ENCODE measurements at places on chromosomes 11 and 22.
A peak's percentile ranks its signal among the peaks of the same experiment; 100 is the strongest.

DNA sequence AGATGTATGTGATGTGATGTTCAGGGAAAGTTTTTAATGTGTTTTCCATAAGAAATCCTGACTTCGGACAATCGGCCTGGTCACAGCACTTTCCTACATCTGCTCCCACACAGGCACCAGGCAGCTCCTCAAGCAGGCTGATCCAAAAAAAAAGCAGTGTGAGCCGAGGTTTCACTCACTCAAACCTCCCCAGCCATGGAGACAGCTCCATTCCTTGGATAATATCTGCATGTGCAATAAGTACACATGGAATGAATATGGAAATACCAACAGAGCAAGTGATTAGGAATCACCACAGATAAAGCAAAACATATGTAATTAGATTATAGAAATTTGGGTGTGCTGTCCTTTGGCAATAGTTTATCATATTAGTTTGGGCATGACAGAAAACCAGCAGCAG, 88.8 kb upstream of the API5 start:
- DNase-seq = no peak

DNA sequence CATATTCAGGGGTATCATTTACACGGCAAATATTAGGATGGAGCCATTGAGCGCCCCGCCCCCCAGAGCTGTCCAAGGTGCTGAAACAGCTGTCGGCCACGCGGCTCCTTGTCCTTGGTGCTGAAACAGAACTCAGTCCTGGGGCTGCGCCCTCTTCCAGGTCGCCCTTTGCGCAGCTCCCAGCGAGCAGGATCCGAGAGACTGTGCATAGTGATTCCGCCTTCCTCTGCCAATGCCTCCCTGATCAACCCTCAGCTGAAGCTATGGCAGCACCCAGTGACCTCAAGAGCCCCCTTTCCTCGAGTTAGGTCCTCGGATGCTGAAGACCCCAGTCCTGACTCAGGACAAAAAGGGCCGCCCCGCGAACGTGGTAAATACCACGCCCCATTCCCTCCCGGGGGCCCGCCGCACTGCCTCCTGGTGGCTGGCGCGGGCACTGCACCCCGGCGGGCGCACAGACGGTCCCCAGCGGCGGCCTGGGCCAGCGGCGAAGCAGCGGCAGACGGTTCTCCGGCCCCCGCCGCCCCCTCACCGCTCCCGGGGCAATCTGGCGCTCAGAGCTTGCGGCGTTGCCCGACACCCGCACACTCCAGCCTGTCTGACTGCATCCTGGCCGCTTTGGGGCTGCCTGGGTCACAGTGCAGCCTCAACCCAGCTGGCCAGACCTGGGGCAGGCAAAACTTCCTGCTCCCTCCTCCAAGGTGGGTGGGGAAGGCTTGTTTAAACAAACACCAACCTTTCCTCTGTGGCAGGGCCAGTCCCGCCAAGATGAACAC, 13.4 kb downstream of the SYT7 start:
- DNase-seq = peak; percentile 88

- no peak for DNase-seq
Measured at GRCh38 chr11:28951191-28951590, 843.0 kb downstream of the METTL15 start.

GRCh38 chr11:81993755-81994154, 739.9 kb downstream of the FAM181B start:
- no peak for DNase-seq

DNA sequence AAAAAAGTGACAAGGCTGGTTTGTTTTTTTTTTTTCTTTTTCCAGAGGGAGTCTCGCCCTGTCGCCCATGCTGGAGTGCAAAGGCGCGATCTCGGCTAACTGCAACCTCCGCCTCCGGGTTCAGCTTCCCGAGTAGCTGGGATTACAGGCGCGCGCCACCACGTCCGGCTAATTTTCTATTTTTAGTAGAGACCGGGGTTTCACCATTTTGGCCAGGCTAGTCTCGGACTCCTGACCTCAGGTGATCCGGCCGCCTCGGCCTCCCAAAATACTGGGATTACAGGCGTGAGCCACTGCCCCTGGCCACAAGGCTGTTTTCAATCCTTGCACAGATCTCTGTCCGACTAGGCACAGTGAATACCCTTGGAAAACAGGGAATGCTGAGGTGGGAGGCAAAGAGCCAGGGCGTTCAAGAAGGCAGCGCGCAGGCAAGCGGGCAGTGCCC, 566 bp downstream of the ATP6V1E1 start:
- no peak for DNase-seq

- DNase-seq = no peak
Measured at GRCh38 chr11:69953356-69953755, 124.8 kb upstream of the ANO1 start.

DNA sequence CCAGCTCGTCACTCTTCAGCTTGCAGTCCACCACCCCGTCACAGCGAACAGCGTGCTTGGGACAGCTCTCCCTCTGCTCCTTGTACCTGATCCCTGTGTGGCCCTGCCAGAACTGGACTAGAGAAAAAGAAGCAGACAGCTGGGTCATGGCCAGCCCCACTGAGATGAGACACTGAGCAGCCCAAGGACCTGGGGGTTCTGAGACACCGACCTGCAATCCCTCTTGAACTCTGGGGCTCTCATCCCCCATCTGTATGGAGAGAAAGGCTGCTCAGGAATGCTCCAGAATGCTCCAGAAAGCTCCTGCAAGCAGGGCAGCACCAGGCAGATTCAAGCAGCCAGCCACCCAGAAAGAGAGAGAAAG, 14.8 kb downstream of the TMPRSS13 start:
- no peak for DNase-seq

All from common myeloid progenitor, CD34-positive (primary cell).